ENCODE measurements at places on chromosomes 11 and 22.

GRCh38 chr11:105268404-105269062 lies 129.0 kb upstream of the CARD18 start:
- DNase-seq, result no peak

GRCh38 chr22:48370508-48371325 lies 1457.0 kb downstream of the BRD1 start:
- no peak for DNase-seq

DNA sequence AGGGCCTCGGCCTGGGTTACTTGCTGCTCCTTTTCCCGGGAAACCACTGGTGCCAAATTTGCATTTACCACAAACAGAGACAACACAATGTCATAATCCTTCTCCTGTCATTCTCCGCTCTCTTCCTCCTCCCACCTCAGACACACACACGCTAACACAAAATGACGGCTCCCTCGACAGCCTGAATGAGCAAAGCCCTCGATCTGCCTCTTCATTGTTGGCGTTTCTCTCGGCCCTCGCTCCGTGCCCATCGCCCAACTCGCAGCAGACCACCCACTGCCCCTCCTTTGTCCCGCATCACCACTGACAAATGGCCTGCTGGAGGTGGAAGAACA lies 12.5 kb upstream of the TCF20 start:
- DNase-seq, result no peak

DNA sequence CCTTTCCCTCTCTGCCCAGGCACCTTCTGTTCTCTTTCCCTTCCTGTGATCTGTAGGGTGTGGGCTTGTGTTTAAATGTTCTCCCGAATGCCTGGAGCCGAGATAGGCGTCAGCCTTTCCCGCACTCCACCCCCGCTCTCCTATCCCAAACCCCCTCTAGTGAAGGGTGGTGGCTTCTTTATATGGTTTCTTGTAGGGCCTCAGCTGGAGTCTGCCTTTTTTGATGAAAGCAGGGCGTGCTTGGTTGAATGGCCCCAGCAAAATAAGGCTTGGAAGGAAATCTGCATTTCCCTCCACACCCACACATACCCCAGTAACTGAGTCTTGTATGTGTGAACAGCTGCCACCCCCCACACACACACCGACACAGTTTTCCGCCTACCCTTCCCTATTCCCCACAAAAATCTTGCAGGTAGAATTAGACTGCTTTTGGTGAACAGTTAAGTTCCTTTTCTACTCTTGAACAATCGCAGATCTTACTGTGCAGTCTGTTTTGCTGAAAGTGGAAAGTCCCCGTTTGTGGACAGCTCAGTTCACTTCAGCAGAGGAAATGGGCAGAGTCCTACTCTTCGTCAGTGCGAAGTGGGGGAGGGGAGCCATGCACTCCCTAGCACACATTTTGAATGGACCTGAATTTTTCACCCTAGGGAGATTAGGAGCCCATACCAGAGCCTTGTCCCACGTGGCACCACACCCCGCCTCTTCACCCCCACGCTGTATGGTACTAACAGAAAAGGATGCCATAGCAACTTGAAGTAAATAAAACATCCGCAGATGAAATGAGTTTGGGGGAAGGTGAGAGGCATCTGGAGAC lies 25.5 kb upstream of the GRK2 start:
- DNase-seq, result peak; percentile 74

DNA sequence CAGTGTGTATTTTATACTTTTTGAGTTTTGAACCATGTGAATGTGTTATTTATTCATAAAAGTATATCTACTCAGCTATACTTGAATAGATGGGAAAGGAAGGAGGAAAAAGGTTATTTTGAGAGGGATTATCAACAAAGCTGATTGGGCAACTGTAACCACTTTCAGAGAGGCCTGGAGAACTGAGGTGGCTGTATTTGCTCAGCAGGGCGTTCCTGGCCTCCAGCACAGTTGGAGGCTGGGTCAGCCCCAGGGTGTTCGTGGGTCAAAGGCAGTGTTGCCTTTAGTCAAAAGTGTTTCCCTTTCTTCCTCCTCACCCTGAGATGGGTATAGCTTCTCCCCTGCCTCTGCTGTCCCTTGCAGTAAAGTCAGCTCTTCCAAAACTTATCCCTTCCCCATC lies 26.7 kb downstream of the ASCC2 start:
- no peak for DNase-seq

GRCh38 chr11:72303179-72303578 lies 59.2 kb upstream of the PHOX2A start:
- no peak for DNase-seq

DNA sequence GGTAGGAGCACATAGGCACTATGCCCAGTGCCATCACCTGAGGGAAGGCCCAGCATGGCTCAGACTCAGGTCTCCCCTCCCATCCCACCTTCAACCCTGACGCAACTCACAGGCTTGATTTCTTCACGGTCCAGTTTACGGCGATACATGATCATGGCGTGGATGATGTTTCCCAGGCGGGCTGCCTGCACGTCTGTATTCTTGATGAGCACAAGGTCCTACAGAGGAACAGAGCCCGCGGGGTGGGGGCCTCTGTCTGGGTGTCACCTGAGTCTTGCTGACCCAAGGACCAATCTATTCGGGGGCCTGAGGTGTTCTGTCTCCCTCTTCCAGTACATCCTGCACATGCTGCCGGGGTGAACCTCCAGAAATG lies 3.9 kb downstream of the CPT1B start:
- no peak for DNase-seq

DNA sequence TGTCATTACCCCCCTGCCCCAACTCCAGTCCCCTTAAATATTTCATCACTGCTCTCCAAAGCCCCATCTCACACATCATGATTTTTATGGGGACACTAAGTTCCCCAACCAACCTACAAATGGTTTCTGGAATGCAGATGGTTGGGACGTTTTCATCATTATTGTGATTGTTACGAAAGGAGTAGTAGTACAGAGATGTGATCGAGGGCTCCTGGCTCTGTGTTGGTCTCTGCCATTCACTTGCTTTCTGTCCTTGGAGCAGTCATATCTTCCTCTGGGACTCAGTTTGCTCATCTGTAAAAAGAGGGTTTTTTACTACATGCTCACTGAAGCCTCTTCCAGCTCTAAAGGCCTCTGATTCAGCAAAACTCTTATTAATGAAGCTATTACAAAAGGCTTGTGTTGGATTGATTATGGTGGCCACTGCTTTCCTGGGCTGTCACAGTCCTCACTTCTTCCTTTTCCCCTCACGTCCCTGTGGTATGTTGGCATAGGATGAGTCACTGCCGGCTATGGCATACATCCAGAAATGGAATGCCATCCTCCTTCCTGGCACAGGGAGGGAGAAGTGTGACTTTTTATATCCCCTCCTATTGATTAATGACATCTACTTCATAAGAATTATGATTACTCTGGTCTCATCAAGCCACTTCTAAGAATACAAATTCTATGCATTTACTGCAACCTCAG lies 593.7 kb downstream of the METTL15 start:
- no peak for DNase-seq

DNA sequence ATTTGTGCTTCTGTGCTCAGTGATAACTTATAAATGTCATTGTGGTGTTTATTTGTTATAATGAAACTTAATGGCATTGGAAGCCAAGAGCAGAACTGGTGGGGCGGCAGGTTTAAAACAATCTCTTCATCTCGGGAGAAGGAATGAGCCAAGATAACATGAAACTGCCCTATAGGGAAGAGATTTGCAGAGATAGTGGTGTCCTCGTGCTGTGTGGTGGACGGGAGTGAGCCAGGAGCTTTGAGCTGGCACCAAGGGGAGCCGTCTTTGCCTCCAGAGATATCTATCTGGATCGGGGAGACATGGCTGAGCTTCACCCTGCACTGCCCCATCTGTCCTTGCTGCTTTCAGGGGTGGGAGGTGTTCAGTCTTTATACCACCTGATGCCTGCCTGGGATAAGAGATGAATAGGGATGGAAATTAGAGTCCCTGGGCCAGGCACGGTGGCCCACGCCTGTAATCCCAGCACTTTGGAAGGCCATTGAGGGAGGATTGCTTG lies 189.6 kb downstream of the ST3GAL4 start:
- DNase-seq, result no peak

DNA sequence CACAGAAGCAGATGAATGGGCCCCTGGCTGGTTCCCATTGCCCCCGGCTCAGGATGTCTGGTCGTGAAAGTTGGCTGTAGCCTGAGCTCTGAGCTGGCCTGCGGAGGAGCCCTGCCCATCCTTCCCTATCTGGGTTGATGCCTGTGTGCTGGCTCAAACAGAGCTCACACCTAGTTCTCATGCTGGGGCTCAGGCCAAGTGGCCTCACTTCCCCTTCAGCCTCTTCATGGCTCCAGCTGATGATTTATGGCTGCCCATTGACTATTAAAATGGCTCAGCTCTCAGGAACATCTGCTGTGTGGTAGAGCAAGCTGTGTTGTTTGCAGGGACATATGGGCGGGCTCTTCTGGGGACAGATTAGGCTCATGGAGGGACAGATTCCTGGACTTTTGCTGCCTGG lies 64.7 kb downstream of the ADAMTS15 start:
- DNase-seq, result no peak

- no peak for DNase-seq
Observed at GRCh38 chr11:3944198-3944597, 88.7 kb downstream of the STIM1 start.

GRCh38 chr11:7281079-7281478 lies 29.4 kb downstream of the SYT9 start:
- DNase-seq, result no peak

- DNase-seq, result no peak
Observed at GRCh38 chr11:77487790-77488189, 13.9 kb upstream of the PAK1 start.

DNA sequence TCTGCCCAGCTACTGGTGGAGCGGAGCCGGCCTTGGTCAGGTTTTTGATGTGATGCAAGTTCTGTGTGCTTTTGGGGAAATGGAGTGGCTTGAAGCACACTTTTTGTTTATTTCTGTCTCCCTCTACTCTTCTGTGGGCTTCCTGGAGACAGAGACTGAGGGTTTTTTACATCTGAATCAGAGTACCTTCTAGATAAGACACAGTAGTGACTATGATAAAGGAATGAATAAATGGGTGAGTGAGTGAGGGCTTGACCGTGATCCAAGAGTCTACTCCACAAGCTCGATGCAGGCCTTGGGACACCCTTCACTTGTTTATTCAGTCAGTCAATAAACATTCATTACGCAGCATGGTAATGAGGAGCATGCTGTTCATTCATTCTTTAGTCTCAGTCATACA lies 125.7 kb downstream of the PKNOX2 start:
- DNase-seq, result no peak

GRCh38 chr11:6202041-6202440 lies 3.0 kb downstream of the OR52W1 start:
- DNase-seq, result no peak

DNA sequence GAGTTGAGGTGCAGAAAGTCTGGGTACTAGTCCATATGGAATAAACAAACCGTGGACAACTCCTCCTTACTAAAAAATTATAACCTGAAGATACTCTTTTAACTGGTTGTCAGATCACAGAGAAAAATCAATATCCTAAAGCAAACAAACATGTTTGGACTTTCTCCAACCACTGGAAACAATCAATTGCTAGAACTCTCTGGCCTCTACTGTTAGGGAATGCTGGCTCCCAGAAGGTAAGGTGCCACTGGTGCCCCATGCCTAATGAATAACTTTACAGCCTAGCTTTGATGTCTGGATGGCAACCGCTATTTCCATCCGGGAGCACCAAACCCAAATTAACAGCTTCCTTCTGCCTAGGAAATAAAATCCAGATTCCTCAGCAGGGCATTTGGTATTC lies 74.5 kb downstream of the AMBRA1 start:
- DNase-seq, result no peak

- no peak for DNase-seq
Observed at GRCh38 chr11:2724104-2724503, 24.3 kb upstream of the KCNQ1OT1 start.

DNA sequence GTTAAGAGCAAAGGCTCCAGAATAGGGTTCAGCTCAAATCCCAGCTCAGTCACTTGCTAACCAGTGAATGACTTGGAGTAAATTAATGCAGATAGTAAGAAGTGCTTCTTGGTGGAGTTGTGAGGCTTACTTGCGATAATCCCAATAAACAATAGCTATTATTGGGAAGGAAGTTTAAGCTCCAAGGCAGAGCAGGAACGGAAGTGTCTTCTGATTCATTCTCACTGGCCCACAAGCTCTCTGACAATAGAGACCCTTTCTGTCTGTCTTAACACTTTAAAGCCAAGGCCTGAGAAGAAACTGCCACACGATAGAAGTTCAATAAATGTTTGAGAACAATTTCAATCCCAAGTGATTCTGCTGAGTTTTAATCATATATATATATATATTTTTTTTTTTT lies 155.4 kb downstream of the DBX1 start:
- no peak for DNase-seq

- no peak for DNase-seq
Observed at GRCh38 chr11:117193130-117194020, 5.8 kb upstream of the TAGLN start.

GRCh38 chr22:20799449-20799848 lies 25.5 kb downstream of the SERPIND1 start:
- DNase-seq, result no peak

GRCh38 chr11:120649316-120649715 lies 137.8 kb downstream of the GRIK4 start:
- DNase-seq, result no peak

GRCh38 chr11:2305788-2306451 lies 4.1 kb downstream of the TSPAN32 start:
- peak; percentile 23 for DNase-seq

- DNase-seq, result no peak
Observed at GRCh38 chr22:28918550-28919271, 35.3 kb downstream of the ZNRF3 start.

- no peak for DNase-seq
Observed at GRCh38 chr11:24833573-24833972, 336.7 kb downstream of the LUZP2 start.

- DNase-seq, result no peak
Observed at GRCh38 chr11:48341466-48341865, 16.7 kb downstream of the OR4C3 start.

- no peak for DNase-seq
Observed at GRCh38 chr11:108167624-108168023, 46.3 kb downstream of the ACAT1 start.

- DNase-seq, result no peak
Observed at GRCh38 chr11:15216678-15217077, 102.0 kb downstream of the INSC start.
